ENCODE measurements at places on chromosomes 7 and 10.
A peak's percentile ranks its signal among the peaks of the same experiment; 100 is the strongest.

GRCh38 chr10:3783316-3783681 lies 1.7 kb downstream of the KLF6 start:
- peak; percentile 84 for DNase-seq

DNA sequence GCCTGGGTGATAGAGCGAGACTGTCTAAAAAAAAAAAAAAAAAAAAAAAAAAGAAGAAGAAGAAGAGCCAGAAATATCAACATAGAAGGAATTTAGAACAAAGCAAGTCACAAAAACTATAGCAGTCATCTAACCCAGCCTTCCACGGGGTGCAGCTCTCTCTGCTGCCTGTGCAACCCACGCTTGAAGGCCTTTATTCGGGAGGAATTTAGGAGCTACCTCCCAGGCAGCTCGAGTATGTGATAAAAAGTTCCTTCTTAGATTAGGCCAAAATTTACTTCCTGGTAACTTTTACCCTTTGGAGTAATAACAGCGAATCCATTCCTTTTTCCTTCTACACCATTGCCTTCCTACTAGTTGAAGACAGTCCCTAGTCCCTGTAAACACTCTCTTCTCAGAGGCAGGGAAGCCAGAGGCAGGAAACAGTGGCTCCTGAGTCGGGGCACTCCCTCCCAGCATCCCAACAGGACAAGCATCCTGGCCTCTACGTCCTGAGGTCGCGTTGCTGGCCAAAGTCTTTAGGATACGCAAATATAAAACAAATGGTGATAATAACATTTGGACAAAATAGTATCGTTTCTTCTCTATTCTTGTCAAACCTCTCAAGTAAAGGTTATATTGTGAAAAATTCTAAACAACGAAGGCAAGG lies 109.3 kb upstream of the KMT2C start:
- DNase-seq = no peak

DNA sequence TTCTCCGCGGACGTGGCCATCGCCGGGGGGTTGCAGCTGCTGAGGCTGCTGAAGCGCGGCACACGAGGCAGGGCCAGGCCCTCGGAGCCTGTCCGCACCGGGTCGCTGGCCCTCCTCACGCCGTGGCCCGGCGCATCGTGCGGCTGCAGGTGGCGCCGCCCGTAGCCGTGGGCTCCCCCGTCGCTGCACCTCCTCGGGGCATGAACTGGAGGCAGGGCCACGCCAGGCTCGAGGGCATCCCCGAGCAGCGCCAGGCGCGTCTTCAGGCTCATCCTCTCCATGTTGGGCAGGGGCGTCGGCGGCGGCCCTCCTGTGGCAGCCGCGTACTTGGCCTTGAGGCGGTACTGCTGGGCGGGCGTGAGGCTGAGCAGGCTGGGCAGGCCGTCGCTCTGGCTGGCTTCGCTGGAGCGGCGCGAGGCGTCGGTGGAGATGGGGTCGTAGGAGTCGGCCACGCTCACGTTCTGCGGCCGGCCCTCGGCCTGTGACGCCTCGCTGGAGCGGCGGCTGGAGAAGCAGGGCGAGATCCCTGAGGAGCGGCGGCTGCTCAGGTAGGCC lies 263.1 kb upstream of the INHBA start:
- DNase-seq = no peak

- DNase-seq = no peak
Observed at GRCh38 chr10:79438021-79438698, 7.3 kb downstream of the ZCCHC24 start.

- DNase-seq = no peak
Observed at GRCh38 chr7:120731271-120731670, 126.7 kb downstream of the TSPAN12 start.

- DNase-seq = no peak
Observed at GRCh38 chr7:23968791-23969190, 258.8 kb downstream of the STK31 start.

- no peak for DNase-seq
Observed at GRCh38 chr7:2354939-2355704, 495 bp downstream of the EIF3B start.

DNA sequence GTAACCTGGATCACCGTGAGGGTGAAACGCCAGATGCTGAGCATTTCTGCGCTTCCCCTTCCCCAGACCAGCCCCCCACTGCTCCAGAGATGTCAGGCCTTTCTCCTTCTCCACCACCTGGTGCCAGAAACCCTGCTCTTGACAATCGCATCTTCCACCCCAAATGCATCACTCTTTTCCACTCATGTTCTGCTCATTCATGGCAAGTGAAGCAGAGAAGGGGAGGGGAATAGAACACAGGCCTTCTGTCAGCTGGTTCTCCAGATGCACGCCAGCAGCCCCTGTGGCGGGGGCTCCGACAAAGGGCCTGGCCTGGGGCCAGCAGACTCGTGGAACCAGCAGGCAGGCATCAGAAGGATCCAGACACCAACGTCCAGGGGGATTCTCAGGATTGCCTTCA lies 68.5 kb upstream of the SVIL start:
- no peak for DNase-seq

DNA sequence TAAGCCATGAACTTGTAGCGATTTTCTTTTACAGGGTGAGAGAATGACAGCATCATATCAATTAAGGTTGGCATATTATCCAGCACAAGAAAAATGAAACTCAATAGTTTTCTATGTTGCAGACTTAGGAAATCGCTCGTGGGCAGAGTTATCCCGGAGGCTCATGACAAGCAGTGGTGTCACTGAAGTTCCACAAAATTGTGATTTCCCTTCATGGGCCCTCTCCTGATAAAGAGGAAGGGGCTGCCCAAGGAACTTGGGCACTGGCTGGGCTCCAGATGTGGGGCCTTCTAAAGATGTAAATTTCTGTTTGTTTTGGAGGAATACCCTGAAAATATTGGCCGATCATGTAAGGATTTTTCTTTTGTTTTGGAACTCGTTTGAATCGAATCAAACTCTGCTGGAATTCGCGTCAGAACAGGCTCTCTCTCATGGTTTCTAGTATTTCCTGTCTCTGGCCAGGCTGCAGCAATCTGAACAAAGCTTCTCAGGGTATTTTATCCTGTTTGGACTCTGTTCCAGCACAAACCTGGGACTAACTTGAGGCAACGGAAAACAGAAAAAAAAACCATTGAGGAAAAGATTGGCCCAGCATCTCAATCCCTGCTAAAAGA lies 340.6 kb upstream of the NRP1 start:
- DNase-seq = peak; percentile 51

GRCh38 chr10:34996843-34997242 lies 93.3 kb downstream of the CUL2 start:
- DNase-seq = peak; percentile 97

DNA sequence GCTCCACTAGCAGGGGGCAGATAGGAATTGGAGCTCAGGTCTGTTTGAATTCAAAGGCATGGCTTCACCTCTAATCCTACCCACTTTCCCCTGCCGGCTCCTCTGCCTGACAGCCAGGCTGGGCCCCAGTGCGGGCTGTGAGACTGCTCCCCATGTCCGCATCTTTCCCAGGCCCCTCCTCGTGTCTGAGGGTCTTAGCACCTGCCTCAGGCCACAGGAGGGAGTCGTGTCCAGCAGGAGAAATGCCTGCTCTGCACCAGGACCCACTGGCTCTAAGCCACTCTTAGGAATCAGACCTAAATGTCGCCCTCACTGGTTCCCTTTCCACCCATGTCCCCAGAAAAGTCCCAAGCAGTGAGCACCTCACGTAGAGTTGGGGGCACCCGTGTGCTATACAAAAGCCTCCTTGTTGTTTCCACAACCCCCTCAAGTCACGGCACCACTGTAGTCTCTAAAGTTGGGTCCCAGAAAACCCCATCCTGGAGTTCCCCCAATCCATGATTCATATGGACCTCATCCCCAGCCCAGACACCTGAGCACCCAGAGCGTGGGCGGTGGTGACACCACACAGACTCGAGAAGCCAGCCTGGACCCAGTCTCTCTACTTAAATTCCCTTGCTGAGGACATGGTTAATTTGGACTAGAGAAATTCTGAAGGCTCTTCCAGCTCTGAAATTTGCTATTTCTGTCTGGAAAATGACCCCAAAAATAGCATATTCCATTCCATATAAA lies 466.4 kb upstream of the ZMIZ1 start:
- DNase-seq = no peak

GRCh38 chr7:73966941-73967831 lies 60.8 kb upstream of the ELN start:
- DNase-seq = no peak

DNA sequence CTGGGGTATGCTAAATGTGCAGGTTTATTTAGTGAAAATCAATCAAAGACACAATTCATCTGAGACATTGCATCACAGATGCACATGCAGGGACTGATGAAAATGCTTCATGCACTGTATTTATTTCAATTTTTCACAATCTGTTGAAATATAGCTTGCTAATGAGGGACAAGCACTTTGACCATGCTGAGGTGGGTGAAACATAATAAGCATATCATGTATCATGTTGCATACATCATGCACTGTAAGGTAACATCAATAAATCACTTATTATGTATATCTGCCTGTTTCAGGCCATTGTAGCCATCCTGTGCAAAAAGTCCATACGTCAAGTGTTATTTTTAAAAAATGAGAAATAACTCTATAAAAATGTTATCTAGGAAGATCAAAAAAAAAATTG lies 426.9 kb upstream of the PCDH15 start:
- DNase-seq = no peak

- DNase-seq = no peak
Observed at GRCh38 chr10:28858646-28859045, 181.3 kb downstream of the BAMBI start.

DNA sequence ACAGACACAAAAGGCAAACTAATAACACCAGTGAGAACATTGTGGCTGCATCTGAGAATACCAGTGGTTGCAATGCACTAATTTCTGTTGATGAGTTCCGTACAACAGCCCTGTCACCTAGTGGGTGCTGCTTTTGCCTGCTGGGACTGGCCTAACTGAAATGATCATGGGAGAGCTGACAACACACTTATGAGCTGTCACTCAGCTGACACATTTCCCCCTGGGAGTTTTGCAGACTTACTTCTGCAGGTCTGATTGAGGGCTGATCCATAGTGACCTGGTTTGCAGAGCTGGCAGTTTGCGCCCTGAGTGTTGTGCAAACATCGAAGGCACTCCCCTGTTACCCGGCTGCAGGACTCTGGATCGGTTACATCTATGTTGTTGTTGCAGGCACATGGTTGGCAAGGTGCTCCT lies 60.6 kb upstream of the LAMB1 start:
- no peak for DNase-seq

- no peak for DNase-seq
Observed at GRCh38 chr7:159141167-159141566, 3.5 kb downstream of the VIPR2 start.

GRCh38 chr7:108460964-108461363 lies 4.7 kb upstream of the NRCAM start:
- no peak for DNase-seq

DNA sequence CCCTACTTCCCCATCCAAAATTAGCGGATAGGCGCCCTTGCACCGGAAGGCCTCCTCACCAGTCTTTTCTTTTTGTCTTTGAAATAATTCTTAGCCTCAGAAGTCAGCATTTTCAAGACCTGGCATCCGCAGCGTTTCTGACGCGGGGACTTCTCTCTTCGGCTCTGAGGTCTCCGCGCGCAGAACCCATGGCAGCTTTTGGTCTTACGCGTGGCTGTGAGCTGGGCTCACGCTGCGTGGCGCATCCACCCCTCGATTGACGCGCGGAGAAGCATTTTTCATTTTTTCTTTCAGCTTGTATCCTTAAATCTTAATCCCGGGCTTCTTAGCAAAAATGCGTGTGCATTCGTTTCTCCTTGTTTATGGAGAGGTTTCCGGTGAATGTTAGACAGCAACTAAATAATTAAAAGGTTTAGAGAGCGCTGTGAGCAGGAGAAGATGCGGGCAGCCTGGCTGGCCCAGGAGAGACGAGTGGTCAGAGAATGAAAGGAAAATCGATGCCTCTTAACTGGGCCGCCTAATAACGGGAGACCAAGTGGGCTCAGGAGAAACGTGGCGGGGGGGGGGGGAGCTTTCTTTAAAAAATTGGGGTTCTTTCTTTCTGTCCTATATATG lies 2.0 kb upstream of the GATA3 start:
- no peak for DNase-seq

- peak; percentile 83 for DNase-seq
Observed at GRCh38 chr10:30583778-30584415, 45.7 kb downstream of the LYZL2 start.

- no peak for DNase-seq
Observed at GRCh38 chr7:45682358-45682735, 108.2 kb downstream of the ADCY1 start.

DNA sequence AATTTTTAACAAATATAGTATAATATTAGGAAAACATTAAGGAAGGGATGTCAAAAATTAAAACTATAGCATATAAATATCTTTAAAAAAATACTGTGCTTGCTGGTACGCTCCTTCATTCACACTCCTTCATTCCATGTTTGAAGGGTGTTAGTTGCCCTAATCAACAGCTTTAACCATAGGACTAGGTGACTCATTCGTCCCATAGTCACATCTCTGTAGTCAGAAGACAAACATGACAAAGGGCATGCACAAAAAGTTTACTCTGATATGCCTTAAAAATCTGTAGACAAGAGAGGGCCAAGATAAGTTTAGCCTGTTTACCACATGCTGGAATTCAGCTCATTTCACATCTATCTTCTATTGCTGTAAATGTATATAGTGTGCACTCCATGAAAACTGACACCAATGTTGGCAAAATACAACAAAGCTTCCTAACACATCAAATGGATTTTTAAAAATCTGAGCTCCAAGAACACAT lies 646 bp downstream of the FAM13C start:
- no peak for DNase-seq

GRCh38 chr10:22251751-22252223 lies 34.0 kb upstream of the EBLN1 start:
- peak; percentile 54 for DNase-seq

DNA sequence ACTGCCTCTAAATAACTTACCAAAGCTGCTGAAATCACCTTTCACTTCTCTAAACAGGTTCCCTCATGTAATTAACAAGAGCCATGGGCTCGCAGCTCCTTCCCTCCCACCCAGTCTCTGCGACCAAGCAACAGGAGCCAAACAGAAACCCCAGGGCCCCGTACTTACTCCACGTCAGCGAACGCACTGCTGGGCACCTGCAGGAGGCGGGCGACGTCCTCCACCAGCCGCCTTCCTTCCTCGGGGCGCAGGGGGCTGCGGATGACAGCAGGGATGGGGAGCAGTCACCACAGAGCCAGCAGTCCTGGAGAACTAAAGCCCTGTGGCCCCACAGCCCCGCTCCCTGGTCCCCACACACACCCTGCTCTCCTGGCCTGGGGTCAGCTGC lies 477.0 kb downstream of the PTPRN2 start:
- DNase-seq = no peak

- DNase-seq = no peak
Observed at GRCh38 chr7:155277385-155277994, 20.2 kb upstream of the INSIG1 start.

- DNase-seq = peak; percentile 41
Observed at GRCh38 chr7:65477326-65477725, 103.7 kb downstream of the ZNF92 start.

GRCh38 chr7:2887816-2888215 lies 43.7 kb upstream of the GNA12 start:
- DNase-seq = no peak

- no peak for DNase-seq
Observed at GRCh38 chr10:120076996-120077706, 184.6 kb downstream of the SEC23IP start.

GRCh38 chr7:77326131-77326530 lies 90.0 kb downstream of the GSAP start:
- DNase-seq = peak; percentile 58
